ENCODE measurements at places on chromosomes 6 and 20. TPM values are rescaled to one million over a fixed set of nuclear protein-coding genes. Genes with fewer than 3 reads are reported as not detected.

Gene FILIP1
- 7.9 TPM for total RNA-seq

Gene XKR7
- not detected for total RNA-seq

Gene FOXS1
- total RNA-seq = 1.4 TPM

Gene NOX3
- total RNA-seq = not detected

Gene SNX5
- 97.3 TPM for total RNA-seq

Gene SAMD5
- total RNA-seq = 28.9 TPM

Gene POU5F1
- total RNA-seq = 0.69 TPM

Gene TFAP2D
- total RNA-seq = not detected

Gene CUL9
- total RNA-seq = 18.8 TPM

Gene ZNF831
- total RNA-seq = 0.20 TPM

Gene PARD6B
- 9.3 TPM for total RNA-seq

Gene UNC93A
- total RNA-seq = 0.69 TPM

Gene FAM217A
- total RNA-seq = not detected

Gene ZSWIM3
- total RNA-seq = 3.6 TPM

Gene CLDN20
- total RNA-seq = 0.30 TPM

Gene C6orf136
- total RNA-seq = 5.2 TPM

Gene HLA-DPA1
- 16.1 TPM for total RNA-seq

Gene HLA-DQB1
- 0.69 TPM for total RNA-seq

Gene GJA10
- total RNA-seq = not detected

Gene MAS1
- total RNA-seq = under 0.01 TPM

Gene ADGRF4
- 7.6 TPM for total RNA-seq

Gene LINC00237
- not detected for total RNA-seq

Gene SMPD2
- 13.1 TPM for total RNA-seq

Gene PREX1
- 15.8 TPM for total RNA-seq

Gene COL9A3
- total RNA-seq = 17.8 TPM

Gene PNRC1
- total RNA-seq = 173 TPM

Gene MYCT1
- total RNA-seq = 16.3 TPM

Gene EYS
- total RNA-seq = 0.69 TPM

Gene ELOVL5
- 78.7 TPM for total RNA-seq

Gene COL10A1
- total RNA-seq = 0.10 TPM

Gene KIF6
- total RNA-seq = 0.79 TPM

Gene CRIP3
- 1.1 TPM for total RNA-seq

Gene RUNX2
- 2.9 TPM for total RNA-seq

Gene RGS17
- total RNA-seq = 0.69 TPM

Gene C20orf204
- total RNA-seq = 0.39 TPM

Gene CGA
- 32.0 TPM for total RNA-seq

Gene C20orf173
- not detected for total RNA-seq

Gene TBX18
- 33.5 TPM for total RNA-seq

Gene PTPRT
- 4.0 TPM for total RNA-seq

Gene CTCFL
- total RNA-seq = 0.10 TPM

Gene DEFB110
- not detected for total RNA-seq

Gene CST2
- not detected for total RNA-seq

Gene AKAP7
- 19.9 TPM for total RNA-seq

Gene SYCP2L
- 4.9 TPM for total RNA-seq

Gene RIPPLY2
- total RNA-seq = not detected

Gene RIMS4
- total RNA-seq = 1.3 TPM

Gene MUC22
- total RNA-seq = not detected

Gene PACSIN1
- total RNA-seq = not detected

Gene TNNC2
- total RNA-seq = 472 TPM

Gene RRBP1
- total RNA-seq = 118 TPM

Gene FAM162B
- total RNA-seq = 5.1 TPM

Gene NHSL1
- 21.6 TPM for total RNA-seq

Gene APCDD1L
- 3.0 TPM for total RNA-seq

Gene METTL24
- 3.6 TPM for total RNA-seq

Gene LAMA4
- 249 TPM for total RNA-seq

Gene ROS1
- total RNA-seq = 0.10 TPM

Gene DEF6
- total RNA-seq = 10.9 TPM

All from skin of body (tissue), 3 donors.